ENCODE measurements at places on chromosomes 11 and 22.

DNA sequence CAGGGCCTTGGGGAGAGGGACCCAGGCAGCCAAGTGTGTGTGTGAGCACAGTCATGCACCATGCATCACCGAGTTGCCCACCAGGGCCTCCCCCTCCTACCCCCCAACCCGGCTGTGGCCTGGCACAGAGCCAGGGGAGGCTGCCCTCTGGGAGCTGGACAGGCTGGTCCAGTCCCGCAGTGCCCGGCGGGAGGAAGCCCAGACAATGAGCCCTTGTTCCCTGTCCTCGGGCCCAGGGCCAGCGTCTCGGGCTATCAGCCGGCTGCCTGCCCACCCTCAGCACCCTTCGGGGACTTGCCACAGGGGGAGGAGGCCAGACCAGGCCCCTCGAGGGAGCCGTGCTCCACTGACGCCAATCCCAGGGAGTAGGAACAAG is 4.5 kb downstream of the LRRC75B start:
- DNase-seq, result no peak

- no peak for DNase-seq
Observed at GRCh38 chr11:72084076-72084475, 3.4 kb downstream of the LRRC51 start.

DNA sequence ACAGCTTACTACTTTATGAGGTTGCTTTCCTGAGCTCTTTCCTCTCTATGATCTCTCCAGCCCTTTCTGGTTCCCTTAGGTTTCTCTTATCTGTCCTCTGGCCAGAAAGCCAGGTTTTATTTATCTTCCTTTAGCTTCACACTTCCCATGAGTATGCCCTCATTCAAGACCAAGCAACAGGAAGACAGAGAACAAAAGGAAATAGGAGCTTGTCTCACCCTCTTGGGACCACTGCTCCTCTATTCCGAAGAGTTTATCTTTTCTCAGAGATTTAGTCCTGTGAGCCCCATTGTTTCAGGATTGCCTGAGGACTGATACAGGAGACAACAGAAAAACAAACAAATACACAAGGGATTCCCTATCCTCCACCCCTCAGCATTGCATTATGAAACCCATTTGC is 62.4 kb upstream of the CCDC179 start:
- no peak for DNase-seq

- DNase-seq, result no peak
Observed at GRCh38 chr11:119749006-119749565, 20.1 kb upstream of the NECTIN1 start.

DNA sequence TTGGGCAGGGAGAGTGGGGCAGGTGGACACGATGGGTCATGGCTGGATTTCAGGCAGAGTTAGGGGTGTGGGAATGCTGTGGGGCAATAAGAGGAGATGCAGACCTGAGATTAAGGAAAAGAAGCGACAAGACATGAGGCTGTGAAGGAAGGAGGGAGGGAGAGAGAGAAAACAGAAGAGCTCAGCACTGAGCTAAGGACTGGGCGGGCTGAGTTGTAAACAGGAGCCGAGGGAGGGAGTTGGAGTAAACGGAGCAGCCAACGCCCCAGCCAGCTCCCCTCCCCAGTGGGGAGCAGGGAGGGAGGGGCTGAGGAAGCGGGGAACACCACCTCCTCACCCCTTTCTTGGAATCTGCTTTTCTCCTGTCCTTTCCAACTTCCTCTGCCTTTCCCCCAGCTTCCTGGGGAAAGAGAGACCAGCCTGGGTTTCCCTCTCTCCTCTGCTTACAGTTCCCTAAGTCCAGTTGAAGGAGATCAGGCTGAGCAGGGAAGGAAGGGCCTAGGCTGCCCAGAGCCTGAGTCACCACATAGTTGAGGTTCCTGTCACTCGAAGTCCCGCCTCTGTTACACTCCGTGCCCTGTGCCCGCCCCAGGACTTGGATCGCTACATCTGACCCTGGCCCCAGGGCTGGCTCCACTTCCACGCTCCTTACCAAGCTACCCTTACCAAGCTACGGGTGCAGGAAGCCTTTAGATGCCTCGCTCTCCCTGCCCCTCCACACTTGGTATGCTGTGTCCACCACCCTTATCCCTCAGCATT is 6.7 kb upstream of the AHNAK start:
- DNase-seq, result no peak

DNA sequence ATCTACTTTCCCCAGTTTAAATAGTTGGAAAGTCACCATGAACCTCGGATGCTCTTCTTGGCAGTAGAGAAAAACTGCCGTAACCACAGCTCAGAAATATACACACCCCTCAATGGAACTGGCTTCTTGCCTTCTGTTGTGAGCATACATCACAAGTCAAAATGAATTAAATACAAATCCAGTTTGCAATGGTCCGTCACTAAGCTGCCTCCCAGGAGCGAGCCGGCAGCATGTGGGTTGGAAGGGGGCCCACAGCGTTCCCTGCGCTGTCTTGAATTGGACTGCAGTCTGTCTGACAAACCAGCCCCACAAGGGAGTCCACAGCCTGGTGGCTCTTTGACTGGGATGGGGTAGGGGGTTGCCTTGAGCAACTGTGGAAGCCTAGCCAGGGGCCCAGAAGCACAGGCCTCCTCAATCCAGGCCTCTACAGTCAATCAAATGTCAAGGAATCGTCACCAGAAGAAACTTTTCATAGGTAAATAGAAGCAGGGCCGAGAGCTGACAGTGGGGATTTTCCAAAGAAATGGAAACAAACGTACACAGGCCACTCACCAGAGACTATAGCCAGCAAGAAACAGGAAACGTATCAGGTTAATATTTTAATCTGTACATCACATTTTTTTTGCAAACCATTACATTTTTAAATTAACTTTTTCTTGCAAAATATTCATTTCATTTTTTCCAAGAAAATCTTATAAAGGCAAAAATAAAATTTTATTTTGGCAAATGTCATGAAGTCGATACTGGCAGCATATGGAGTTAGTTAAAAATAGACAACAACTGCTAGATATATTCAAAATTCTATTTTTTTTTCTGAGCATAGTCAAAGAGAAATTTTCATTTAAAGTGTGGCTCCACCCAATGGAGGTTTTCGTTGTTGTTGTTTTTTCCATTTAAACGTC is 38.5 kb downstream of the C11orf58 start:
- DNase-seq, result no peak

DNA sequence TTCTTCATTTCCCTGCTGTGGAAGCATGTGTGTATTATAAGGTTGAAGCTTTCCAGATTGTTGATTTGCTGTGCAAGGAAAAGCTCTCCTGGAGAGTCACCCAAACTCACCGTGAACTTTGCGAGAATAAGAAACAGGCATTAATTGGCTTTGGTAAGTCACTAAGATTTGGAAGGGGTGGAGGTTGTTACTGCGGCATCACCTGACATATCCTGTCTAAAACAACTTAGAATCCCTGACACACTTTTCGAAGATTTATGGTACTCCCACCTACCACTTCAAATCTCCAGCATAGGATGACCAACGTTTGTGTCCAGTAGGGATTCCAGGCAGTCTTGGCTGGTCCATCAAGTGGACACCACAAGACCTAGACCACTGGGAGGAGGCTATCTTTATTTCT is 518.3 kb downstream of the MN1 start:
- DNase-seq, result no peak

DNA sequence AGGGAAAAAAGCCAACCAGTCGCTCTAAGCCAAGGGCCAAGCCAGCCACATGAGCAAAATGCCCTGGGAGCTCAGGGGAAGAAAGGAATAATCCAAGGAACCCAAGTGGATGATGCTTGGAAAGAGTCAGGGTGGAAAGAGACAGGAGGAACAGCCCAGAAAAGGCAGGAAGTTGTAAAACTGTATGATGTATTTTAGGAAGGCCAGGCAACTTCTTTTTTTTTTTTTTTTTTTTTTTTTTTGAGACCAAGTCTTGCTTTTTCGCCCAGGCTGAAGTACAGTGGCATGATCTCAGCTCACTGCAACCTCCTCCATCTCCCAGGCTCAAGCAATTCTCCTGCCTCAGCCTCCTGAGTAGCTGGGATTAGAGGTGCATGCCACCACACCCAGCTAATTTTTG is 1.6 kb downstream of the LGALS12 start:
- DNase-seq, result no peak

- no peak for DNase-seq
Observed at GRCh38 chr22:44092636-44093220, 68.6 kb downstream of the PARVB start.

DNA sequence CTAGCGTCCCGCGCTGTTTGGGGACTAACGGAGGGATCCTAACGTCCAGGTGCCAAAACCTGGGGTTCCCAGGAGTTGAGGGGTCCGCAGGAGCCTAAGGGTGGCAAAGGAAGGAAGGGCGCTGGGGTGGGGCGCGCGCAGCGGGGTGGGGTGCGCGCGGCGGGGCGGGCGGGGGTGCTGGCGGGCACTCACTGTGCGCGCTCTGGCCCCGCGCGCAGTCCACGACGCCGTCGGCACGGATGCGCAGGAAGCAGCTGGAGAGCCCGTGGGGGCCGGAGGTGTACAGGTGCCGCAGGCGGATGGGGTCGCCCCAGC is 412 bp downstream of the FGF19 start:
- no peak for DNase-seq

DNA sequence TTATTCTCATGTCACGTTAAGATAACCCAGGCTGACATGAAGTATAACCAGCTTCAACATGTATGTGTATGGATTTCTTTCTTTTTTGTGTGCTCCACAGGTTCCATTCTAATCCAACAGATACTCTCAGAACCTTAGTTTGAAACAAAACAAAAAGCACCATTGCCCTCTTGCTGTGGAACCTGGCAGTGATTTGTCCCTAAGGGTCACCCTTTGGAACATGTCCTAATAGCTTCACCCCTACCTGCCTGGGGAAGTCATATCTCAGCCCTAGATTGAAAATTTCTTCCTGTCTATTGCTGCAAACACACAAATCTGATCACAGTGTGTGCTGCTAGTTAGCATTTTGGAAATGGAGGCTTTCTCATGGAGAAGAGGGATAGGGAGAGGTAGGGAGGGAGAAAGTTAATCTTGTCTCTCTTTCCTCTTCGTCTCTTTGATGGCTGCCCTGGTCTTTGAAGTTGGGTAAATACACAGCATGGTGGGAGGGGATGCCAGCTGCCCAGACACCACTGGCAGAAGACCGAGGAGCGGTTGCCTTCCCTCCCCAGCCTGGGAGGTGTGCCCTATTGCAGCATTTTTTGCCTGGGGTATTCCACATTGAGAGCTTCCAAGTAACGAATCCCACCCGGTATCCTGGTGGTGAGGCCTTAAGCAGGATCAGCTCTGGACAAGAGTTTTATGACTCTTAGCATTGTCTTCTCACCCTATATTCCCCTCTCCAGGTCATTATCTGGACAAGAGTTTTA is 11.6 kb upstream of the CADM1 start:
- DNase-seq, result no peak

DNA sequence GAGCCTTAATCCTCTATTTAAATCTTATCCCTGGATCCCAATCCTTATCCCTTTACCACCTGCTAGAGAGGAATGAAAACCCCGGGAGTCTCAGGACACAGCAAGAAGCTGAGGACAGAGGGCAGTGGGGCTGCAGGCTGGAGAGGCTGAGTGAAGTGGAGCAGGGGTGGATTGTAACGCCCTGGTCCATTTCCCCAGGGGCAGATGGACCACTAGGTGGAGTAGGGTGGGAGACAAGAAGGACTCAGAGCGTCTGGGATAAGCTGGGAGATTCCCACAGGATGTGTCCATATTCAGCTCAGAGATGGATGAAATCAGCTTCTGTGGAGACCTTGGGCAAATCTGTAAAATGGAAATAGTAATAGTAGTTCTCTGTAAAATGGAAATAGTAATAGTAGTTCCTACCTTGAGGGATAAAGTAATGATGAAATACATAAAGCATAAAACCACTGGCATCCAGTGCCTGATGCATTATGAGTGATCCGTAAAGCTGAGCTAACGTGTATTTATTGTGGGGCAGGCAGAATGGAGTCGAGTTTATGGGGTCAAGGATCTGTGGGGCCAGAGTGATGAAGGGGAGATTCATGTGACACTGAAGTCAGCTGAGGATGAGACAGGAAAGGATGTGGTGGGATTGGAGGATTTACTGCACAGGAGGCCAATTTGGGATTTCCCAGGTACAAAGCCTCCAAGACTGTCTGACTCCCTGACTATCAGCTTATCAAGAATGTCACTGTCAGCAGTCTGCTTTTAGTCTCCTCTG is 1.9 kb upstream of the ROBO4 start:
- no peak for DNase-seq

- DNase-seq, result no peak
Observed at GRCh38 chr11:86473991-86474833, 99.5 kb downstream of the CCDC81 start.

GRCh38 chr11:34793666-34794065 is 122.5 kb downstream of the APIP start:
- DNase-seq, result no peak

- DNase-seq, result no peak
Observed at GRCh38 chr11:102346456-102346747, 612 bp upstream of the BIRC2 start.

GRCh38 chr11:18722293-18722637 is 3.7 kb downstream of the IGSF22 start:
- no peak for DNase-seq

DNA sequence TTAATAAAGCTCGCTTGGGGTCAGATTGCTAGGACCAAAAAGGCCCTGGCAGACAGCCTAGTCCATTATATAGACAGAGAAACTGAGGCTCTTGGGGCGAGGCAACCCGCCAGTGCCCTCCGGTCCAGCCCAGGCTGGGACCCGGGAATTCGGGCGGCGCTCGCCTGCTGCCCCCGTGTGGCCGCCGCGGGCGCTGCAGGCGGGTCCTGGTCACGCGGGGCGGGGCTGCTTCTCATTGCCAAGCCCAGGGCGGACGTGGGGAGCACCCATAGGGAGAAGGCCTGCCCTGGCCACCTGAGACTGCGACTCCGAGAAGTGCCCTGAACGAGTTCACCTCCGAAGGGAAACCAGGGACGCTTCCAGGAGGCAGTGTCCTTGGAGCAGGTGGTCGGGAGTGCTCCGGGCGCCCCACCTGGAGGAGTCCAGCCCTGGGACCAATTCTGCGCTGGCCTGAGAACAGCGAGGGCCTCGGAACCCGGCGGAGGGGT is 36.0 kb upstream of the CSNK1E start:
- DNase-seq, result peak; percentile 70

DNA sequence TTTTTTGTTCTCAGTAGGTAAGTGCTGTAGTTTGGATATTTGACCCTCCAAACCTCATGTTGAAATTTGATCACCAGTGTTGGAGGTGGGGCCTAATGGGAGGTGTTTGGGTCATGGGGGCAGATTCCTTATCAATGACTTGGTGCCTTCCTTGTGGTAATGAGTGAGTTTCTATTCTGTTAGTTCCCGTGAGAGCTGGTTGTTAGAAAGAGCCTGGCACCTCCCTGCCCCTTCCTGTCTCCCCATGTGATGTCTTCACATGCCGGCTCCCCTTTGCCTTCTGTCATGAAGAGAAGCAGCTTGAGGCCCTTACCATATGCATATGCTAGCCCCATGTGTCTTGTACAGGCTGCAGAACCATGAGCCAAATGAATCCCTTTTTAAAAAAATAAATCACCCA is 138.3 kb downstream of the TMEM135 start:
- DNase-seq, result no peak

DNA sequence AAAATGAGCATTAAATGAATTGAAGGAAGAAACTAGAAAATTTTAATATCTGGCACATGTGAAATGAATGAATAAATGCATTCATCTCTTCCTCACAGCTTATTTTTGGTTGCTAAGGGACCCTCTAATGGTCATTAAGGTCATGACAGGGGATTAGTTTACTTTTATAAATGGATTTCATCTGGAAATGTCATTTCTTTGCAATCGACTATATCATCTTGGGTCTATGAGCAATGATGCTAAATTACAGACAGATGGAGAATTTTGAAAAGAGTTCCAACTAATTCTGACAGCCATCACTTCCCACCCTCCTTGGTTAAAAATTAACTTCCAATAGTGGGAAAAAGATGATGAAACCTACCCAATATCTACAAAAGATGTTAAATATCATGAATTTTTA is 98.0 kb downstream of the KIF18A start:
- no peak for DNase-seq

GRCh38 chr22:45627489-45628233 is 44.0 kb upstream of the ATXN10 start:
- no peak for DNase-seq

Measured in GM19239 (cell line).